ENCODE measurements at places on chromosomes 5 and 9.

GRCh38 chr5:34045996-34046395, 3.0 kb upstream of the C1QTNF3 start:
- no peak for DNase-seq

- DNase-seq: no peak
Measured at GRCh38 chr5:89712134-89712700, 697.3 kb downstream of the CETN3 start.

DNA sequence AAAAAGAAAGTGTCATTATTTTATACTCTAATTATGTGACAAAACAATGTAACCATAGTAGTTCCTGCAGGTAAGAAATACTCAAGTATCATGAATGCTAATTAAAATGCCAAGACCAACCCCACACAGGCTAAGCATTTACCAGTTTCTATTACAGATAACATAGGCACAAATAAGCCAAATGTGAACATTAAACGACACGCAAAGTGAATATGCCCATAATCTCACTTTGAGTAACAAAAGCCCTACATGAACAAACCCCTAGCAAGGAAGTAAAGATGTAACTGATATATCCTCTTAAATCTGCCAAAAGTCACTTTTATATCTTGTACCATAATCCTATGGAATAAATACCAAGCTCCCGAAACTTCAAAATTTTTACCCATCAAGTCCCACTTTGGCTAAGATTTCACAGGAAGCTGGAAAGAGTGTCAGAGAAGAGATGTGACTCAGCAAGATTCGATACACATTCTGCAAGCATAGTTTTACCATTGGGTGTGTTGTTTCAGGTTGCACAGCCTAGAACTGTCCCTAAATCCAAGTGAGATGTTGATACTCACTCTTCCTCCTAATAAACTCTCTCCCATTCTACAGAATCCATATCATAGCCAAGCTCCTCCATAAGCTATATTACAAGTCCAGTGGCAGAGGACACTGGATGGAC, 28.8 kb downstream of the TRPM6 start:
- DNase-seq: peak; percentile 75

- no peak for DNase-seq
Measured at GRCh38 chr5:94245608-94246007, 372.8 kb downstream of the KIAA0825 start.

DNA sequence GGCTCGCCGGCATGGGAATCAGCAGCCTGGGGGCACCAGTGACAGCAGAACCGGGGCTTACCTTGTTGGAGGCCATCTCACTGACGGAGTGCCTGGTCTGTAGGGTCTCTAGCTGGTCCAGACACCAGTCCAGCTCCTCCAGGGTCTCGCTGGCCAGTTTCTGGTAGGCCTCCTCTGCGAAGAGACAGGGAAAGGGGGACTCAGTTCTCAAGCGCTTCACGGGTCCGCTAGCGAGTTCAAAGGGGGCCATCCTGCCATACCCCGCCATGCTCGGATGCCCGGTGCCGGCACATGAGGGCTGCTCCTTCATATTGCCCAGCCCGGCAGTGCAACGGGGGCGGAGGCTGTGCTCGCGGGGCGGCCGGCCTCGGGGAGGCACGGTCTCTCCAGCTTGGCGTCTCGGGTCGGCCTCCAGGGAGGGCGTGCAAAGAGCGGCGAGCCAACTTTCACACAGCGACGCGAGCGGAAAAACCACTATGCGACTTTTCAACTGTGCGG, 456.0 kb downstream of the RAB3C start:
- DNase-seq: no peak

- no peak for DNase-seq
Measured at GRCh38 chr9:70959366-70959765, 162.1 kb downstream of the TRPM3 start.

DNA sequence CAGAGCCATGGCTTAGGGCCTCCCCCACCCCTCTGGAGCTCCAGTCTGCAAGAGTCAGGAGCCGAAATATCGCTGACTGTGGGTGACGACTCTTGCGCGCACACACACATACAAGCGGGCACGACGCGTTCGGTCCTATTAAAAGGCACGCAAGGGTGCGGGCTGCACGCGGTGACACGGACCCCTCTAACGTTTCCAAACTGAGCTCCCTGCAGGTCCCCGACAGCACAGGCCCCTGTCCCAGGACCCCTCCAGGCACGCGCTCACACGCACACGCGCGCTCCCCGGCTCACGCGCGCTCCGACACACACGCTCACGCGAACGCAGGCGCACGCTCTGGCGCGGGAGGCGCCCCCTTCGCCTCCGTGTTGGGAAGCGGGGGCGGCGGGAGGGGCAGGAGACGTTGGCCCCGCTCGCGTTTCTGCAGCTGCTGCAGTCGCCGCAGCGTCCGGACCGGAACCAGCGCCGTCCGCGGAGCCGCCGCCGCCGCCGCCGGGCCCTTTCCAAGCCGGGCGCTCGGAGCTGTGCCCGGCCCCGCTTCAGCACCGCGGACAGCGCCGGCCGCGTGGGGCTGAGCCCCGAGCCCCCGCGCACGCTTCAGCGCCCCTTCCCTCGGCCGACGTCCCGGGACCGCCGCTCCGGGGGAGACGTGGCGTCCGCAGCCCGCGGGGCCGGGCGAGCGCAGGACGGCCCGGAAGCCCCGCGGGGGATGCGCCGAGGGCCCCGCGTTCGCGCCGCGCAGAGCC, at the start of gene GRIN1:
TSS of gene GRIN1 (plus strand) at position 433 of the 746 bp plus-strand sequence. CDS start 333 bp downstream, outside the sequence.
- DNase-seq: peak; percentile 14

- DNase-seq: no peak
Measured at GRCh38 chr9:70168521-70168920, 90.3 kb upstream of the SMC5 start.

DNA sequence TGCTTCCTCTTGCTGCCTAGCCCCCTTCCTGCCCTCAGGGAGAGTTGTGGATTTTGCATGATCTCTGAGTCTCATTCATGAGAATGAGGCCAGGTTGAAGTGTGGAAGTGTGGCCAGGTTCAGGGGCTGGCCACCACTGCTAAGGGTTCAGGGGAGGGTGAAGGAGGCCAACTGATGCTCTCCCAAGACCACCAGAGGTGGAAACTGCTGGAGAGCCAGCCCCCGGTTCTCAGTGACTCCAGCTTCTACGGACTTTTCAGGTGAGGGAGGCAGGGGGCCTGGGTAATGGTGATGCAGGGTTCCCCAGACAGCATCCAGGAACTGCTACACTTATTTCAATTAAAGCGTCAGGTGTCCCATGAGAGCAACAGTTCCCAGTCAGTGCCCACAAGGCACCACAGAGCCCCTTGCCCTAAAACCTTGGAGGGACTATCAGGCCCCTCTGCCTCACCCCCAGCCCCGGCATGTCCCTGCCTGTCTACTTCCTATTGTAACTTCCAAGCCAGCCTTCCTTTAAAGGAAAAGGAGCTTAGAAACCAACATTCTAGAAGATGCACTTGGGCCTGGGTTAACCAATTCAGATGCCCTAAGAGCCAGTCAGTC, 50.1 kb downstream of the AMBP start:
- no peak for DNase-seq

- no peak for DNase-seq
Measured at GRCh38 chr5:59276917-59277372, 616.6 kb downstream of the PDE4D start.

GRCh38 chr5:103258957-103259704, 568 bp downstream of the MACIR start:
- DNase-seq: peak; percentile 53

GRCh38 chr9:127634698-127635097, 22.6 kb downstream of the STXBP1 start:
- no peak for DNase-seq

- no peak for DNase-seq
Measured at GRCh38 chr9:94935396-94935795, 208.9 kb downstream of the AOPEP start.

DNA sequence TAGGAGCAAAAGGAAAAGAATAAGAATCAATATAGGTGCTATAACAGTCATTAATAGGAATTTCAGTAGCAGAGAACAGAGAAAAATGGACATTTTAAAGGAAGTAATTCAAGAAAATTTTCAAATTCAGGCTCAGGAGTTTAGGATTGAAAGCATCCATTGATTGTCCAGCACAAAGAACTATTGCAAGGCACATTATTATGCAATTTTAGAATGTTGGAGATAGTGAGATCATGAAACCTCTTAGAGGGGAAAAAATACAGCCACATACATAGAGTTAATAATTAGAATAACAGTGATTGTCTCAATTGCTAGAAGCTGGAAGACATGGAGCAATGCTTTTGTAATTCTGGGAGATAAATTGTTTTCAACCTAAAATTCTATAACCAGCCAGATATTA, 31.5 kb downstream of the CNTLN start:
- DNase-seq: no peak

- no peak for DNase-seq
Measured at GRCh38 chr9:135605238-135605781, 34.0 kb downstream of the GLT6D1 start.

GRCh38 chr9:7234144-7234543, 476.4 kb downstream of the KDM4C start:
- DNase-seq: peak; percentile 59

DNA sequence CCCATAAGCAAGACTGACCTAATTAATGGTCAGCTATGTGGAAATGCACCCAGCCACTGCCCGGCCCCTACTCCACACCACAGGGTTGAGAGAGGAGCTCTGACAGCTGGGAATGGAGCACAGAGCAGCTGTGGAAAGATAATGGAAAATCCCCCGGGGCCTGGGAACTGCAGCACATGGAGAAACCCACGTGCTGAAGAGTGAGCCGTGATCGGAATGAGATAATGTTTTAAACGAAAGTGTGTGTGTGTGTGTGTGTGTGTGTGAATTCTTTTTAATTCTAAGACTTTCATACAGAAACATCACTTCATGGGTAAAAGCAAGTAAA, 13.1 kb upstream of the SLC12A7 start:
- DNase-seq: no peak

DNA sequence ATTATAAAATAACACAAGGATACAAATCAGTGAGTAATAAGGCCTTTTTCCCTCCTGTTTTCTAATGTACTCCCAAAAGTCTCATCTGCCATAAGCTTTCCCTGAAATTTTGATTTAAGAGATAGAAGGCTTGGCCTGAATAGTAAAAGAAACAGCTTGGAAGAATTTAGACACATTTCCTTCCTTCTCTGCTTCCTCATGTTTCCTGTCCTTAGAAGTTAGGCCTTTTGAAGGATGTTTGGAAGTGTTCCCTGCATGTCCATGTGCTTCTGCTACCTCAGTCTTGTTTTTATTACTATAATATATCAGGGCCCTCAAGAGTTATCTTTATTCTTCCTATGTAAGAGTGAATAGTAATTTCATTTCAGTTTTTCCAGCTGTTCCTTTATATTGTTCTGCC, 242.7 kb downstream of the DEPDC1B start:
- no peak for DNase-seq

DNA sequence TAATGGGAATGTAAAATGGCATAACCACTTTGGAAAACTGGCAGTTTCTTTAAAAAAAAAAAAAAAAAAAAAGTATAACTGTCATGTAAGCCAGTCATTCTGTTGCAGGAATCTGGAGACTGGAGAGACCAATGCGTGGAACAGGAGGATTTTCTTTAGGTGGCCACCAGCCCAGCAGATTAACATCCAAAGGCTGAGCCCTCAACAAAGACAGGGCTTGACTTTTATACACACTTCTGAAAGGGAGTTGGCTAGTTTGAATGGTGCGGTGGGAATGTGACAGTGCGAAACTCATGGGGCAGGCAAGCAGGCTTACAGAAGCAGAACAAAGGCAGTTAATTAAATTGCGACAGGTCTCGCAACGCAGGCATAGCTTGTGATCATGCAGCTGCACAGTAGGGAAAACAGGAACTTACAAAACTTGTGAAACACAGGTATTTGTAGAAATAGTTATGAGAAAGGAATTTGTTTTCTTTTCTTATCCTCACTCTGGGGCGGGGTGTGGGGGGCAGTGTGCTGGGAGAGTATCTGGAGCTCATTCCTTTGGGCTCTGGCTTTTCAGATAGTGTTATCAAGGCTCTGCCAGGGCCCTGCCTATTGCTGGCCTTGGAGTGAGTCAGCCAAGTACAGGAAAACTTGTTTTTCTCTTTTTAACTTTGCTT, 12.0 kb downstream of the UIMC1 start:
- no peak for DNase-seq

- DNase-seq: no peak
Measured at GRCh38 chr9:7304627-7304995, 495.0 kb downstream of the DMAC1 start.
